Stimulated activated CD8-positive, alpha-beta memory T cell treated with anti-CD3 and anti-CD28 coated beads, Interleukin-7, amount 100 ng/mL, for 1 hour (primary cell): ENCODE measurements at places on chromosomes 1 and 21.

- DNase-seq = no peak
Measured at GRCh38 chr21:29221253-29221744, 77.4 kb upstream of the BACH1 start.

DNA sequence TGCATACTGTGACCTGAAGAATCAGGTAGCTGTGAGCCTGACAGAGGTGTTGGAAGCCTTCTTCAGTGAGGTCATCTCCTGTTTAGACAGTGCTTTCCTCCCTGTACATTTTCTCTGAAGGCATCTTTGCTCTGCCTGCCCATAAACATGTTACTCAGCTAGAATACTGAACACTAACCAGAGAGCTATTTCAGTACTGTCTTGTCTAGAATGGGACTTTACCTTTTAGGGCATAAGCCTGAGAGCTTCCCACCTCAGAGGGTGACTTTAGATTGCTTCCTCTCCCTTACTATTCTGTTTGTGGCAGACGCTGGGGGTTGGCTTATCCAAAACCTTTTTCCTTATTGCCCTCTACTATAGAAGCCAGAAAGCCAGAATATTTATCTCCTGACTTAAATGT lies 23.3 kb upstream of the ZNF326 start:
- no peak for DNase-seq

DNA sequence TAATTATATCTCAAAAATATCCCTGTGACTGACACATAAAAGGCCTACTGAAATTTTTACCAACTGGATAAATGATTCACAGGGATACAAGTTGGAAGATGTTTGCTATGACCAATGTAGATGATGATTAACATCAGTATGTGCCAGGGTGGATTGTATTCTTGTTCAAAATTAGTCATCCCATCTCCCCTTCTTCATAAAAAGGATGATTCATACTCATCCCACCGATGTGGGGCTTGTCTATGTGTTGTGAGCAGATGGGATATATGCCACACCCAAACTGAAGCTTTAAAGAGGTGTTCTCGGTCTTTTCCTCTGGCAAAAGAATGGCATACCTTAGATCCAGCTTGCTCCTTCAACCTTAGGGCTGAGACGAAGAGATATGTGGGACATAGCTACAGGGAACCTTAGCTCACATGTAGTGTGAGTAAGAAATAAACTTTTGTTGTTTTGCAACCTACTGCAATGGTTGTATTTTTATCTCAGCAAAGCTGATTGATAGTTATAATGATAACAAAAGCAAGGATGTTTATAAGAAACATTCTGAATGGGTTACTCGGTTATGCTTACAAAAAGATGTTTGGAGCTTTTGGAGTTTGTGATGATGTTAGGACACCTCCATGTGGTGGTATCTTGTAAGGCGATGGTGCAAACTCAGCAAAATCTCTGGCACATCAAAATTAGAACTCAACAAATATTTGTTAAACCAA lies 29.4 kb downstream of the SPATA17 start:
- DNase-seq = no peak

GRCh38 chr1:59500950-59501742 lies 204.3 kb downstream of the FGGY start:
- no peak for DNase-seq

- DNase-seq = no peak
Measured at GRCh38 chr1:183887826-183888819, 83.2 kb downstream of the RGL1 start.

DNA sequence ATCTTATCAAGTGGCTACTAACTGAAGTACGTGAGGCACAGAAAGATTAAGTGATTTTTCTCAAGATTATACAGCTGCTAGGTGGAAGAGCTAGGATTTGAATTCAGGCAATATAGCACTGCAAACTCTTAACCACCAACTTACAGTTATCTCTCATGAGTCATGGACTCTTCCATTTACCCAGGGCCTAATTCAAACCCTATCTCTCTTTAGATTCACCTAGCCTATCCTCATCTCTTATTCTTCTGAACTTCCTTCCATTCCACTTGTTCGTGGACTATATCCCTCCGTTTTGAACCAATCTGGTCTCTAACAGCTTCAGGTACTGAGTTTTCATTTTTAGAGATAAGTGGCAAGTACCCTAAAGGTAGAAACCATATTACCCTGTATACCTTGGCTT lies 92.8 kb upstream of the DMRTA2 start:
- DNase-seq = no peak

DNA sequence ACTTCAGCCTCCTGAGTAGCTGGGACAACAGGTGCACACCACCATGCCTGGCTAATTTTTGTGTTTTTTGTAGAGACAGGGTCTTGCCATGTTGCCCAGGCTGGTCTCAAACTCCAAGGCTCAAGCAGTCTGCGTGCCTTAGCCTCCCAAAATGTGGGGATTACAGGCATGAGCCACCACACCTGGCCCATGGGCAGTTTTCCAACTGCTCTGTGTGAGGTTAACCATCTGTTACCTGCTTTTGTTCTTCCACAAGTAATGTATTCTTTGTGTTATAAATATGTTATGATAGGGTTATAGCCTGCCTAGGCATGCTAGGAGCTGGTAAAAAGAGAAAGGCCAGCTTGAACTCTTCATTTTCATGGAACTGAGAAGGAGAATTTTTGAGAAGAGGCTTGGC lies 30.7 kb downstream of the TUFT1 start:
- DNase-seq = no peak

DNA sequence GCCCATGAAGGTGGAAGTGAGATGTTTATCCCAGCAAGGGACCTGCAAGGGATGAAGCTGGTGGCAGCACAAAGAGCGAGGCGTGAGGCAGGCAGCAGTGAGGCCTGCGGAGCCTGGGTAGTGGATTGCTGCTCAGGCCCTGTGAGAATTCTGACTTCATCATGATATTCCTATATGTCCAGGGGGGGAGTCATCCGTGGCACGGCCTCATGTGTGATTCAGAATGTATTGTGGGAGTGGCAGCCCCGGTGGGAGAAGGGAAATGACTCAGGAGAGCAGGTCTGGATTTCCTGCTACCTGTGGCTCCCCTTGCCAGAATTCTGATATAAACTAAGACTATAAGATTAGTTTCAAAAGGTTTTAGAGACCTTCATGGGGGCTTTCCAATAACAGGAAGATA lies 240.9 kb downstream of the CAMTA1 start:
- DNase-seq = no peak

DNA sequence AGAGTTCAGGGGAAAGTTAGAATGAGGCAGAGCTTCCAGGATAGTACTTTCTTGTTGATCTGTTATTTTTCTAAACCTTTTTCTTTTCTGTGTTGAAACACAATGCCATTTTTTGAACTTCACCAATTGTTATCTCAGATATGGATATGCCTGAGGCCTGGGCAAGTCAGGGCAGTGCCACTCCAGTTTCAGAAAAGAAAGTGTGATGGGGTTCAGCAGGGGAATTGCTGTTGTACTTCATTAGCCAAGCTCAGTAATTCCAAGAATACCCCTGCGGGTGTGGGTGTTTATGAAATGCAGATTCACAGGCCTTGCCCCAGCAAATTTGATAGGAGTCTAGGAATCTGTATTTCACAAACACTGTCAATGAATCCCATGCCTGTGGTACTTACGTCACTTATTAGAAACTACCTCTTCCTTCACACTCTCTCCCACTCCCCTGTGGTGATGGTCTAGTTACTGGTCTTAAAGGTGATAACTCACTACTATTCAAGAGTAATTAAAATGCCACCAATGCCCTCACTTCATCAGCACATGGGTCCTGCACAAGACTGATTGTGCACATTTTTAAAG lies 142.3 kb downstream of the PBX1 start:
- no peak for DNase-seq

DNA sequence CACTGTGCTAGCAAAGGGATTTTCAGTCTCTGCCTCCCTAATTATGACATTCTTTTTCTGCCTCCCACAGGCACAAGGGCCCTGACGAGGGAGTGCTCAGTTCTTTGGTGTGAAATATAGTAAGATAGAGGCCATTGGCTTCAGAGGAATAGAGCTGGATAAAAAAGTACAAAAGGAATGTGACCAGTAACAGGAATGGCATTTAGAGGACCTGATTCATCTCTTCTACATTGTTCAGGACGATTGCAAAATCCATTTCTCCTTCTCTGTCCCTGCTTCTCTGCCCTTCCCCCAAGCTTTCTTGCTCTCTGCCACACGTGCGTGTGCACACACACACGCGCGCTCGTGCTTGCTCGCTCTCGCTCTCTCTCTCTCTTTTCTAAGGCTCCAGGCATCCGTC lies 668.2 kb downstream of the KIF26B start:
- no peak for DNase-seq

DNA sequence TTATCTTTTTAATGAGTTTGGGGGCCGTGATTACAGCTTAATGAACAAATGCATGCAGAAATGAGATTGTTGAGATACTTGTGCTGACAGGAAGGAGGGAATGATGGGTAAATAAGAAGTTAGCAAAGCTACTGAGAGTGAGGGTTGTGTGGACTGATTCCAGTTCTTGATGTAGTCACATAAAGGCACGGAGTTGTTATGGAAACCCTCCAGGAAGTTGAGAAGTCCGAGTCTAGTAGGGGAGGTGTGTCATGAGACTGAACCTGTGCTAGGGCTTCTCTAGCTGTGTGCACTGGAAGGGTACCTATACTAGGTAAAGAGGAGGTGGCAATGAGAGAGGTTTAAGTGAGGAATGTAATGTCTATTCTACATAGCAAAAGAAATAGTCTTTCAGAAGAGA lies 475.7 kb downstream of the USP25 start:
- no peak for DNase-seq

GRCh38 chr1:37622131-37622530 lies 12.6 kb downstream of the RSPO1 start:
- DNase-seq = no peak

- DNase-seq = no peak
Measured at GRCh38 chr1:184836141-184836540, 81.5 kb upstream of the EDEM3 start.

- DNase-seq = no peak
Measured at GRCh38 chr1:166069390-166069789, 97.4 kb downstream of the FAM78B start.

DNA sequence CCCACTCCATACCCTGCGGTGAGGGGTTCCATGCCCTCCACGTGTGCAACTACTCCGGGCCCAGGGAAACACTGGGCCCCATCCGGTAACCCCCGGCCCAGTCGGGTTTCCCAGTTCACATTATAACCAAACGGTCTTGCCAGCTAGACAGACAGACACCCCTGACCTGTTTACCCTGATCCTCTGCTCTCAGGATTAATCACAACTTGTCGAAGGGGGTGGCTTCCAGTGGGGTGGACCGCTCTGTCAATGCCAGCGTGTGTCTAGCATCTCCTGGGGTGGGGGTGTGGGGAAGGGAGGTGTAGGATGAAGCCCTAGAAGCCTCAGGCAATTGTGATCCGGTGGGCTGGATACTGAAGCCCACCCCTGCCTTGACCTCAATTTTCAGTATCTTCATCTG lies 4.6 kb upstream of the OLIG2 start:
- DNase-seq = no peak

- DNase-seq = no peak
Measured at GRCh38 chr1:62673629-62674028, 14.6 kb downstream of the DOCK7 start.

DNA sequence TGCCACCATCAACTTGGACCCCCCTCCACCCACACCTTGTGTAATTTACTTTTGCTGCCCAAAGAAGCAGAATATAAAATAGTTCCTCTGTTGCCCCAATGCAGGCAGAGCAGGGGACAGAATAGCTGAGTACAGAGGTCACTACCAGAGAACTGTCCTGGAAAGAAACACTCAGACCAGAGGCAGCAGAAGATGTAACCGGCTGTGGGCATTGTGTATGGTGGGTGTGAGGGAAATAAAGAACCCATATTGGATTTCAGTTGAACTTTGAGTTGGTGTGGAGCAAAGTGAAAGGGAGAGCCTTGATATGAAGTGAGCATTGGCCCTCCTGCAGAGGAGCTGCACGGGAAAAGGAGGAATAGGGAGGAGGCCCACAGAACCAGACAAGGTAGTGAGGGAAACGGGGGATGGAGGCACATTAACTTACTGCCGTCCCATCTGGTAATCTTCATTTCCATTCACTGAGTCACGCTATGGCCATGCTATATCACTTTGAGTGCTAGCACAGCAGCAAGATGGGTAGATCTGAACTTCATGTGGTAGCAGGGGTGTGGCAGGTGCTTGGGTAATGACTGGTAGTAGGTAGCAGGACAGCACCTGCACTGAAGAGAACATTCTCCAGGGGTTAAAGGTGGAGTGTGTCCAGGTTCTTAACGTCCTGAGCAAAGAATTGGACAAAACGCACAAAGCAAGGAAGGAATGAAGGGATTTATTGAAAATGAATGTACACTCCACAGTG lies 56.3 kb upstream of the FBXO28 start:
- no peak for DNase-seq

DNA sequence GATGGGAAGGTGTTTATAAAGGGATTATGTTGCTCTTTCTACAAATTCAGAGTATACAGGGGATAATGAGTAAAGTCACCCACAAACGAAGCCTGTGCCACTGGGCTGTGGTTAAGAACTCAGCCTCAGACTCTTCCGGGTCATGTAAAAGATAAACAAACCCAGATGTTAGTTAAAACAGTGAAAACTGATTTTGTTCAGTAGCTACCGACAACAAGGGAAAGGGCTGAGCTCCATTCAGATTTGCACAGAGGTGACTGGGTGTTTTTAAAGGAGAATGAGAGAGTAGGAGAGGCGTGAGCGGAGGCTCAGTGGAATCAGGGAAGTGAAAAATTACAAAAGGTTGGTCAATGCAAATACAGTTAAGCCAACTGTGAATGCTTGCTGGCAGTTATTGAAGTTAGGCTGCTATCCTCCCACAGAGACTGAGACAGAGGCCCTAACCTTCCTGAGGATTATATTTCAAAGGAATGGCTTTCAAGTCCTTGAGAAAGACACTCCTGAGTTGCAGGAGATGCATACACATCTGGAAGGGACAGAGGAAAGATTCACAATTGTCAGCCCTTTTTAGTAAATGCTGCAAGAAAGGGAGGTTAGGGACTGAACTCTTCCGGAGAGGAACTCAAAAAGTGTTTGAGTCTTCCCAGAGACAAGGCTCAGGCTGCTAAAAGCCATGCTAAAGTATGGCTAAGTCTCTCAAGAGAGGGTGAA lies 29.9 kb upstream of the SAMD13 start:
- DNase-seq = no peak

DNA sequence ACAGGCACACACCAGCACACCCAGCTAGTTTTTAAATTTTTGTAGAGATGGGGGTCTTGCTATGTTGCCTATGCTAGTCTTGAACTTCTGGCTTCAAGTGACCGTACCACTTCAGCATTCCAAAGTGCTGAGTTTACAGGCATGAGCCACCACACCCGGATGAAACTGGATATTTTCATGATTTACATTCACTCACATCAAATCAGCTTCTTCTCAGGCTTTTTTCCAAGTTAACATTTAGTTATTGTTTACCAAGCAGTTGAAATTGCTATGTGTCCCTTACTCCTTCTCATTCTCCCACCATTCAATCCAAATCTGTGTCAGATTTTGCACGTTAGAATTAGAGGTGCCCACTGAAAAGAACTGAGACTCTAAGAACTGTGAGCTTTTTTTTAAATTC lies 18.4 kb downstream of the RIT1 start:
- DNase-seq = no peak

GRCh38 chr21:37455504-37455911 lies 88.9 kb downstream of the DYRK1A start:
- no peak for DNase-seq

GRCh38 chr1:20390589-20391331 lies 95.2 kb downstream of the CAMK2N1 start:
- DNase-seq = no peak

- no peak for DNase-seq
Measured at GRCh38 chr1:15640667-15641066, 23.4 kb downstream of the DDI2 start.
